Astrocyte (in vitro differentiated cells and primary cell): ENCODE measurements at places on chromosomes 12 and 14.

DNA sequence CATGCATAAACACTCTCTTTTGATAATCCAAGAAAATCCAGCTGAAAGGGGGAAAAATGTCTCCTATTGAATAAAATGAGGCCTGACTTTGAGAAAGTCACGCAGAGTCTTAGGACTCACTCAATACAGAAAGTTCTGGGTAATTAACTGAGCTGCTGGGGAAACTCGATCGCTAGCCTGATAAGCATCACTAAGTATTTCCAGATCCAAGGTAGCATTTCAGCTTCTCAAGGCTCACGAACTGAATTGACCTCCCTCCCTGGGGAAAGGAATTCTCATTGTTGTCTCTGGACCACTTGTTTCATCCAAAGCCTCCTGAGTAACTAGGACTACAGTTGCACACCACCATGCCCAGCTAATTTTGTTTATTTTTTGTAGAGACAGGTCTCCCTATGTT, 13.8 kb upstream of the ANAPC5 start:
- no peak for DNase-seq

- no peak for DNase-seq
Observed at GRCh38 chr12:91718326-91718725, 427.3 kb downstream of the BTG1 start.

DNA sequence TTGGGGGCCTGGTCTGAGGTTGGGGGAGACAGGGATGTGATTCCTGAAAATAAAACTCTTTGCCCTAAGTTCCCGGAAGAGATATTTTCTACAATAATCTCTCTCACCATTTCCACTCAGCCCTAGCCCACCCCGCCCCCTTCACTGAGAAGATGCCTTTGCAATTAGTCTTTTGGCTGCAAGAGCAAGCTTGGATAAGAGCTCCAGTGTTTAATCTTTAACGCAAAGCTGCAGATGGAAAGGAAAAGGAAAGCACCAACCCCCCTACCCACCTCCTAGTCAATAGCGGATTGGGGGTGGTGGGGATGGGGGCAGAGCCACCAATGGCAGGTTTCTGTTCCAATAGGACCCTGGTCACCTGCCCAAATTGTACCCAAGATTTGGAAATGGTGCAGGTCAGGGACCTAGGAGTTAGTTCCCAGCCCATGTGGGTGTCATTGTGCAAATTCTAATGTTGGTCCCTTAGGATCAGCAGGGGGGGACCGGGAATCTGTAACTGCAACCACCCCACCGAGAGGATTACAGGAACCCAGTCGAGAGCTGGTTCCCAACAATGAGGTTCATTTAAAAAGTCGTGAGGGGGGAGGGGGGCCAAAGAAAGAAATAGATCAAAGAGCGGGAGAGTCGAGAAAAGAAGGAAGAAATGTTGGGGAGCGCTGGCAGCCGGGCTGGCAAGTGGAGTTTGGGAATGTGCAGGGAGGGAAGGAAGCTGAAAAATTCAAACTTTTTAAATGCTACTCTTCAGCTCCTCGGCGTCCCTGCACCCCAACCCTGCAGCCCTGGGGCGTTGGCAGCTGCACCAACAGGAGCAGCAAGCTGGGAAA, 1.6 kb downstream of the ZFP36L1 start:
- DNase-seq: no peak

DNA sequence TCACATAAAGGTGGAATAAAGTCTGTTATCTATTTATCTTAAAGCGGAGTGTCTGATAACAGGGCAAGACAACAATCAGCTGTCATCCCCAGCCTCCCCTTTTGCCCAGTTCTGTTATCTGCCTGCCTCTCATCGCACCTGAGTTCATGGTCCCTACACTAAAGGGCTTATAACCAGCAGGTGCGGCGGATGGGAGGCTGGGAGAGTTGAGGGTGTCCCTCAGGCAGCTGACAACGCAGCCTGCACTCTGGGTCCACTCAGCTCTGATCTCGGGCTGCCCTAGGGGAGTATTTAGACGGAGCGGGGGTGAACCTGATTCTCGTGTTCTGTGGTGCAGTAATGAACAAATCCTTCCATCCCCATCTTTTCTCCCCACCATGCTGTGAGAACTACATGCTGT, 34.0 kb upstream of the JDP2 start:
- DNase-seq: no peak
